ENCODE measurements at places on chromosomes 11 and 22.

DNA sequence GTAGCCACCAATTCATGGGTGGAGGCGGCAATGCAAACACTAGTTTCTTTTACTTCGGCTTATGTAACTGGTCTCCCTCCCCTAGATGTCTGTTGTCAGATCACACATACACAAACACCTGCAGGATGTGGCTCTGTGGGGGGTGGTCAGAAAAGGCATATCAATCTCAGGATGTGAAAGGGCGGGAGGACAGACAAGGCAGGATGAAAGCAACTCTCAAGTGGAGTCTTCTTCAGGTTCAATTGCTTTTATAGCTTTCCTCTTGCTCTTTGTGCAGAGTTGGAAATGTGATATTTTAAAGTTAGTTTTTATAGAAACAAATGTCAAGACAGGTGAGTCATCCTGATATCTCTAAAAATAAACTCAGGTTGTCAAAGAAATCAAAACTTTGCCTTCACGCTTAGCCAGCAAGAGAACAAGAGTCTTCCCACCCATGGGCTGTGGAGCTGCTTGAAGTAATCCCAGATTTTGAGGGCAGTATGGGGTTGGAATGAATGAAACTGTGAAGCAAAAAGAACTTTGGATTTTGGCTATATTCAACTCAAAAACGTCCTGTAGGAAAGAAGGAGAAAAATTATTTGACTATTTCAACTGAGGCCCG, 423.4 kb downstream of the GUCY1A2 start:
- no peak for DNase-seq

DNA sequence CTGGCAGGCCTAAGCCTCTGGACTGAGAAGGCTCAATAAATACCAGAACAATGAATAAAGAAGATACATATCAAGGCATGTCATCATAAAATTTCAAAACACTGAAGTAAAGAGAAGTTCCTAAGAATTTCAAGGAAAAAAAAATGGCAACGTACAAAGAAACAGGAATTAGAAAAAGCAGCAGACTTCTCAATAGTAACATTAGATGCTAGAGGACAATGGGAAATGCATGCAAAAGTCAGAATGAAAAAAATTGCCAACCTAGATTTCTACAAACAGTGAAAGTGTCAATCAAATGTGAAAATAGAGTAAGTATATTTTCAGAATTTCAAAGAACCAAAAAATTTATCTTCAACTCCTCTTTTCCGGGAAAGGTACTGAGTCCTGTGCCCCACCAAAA, 125.0 kb downstream of the KCNC1 start:
- DNase-seq, result no peak

DNA sequence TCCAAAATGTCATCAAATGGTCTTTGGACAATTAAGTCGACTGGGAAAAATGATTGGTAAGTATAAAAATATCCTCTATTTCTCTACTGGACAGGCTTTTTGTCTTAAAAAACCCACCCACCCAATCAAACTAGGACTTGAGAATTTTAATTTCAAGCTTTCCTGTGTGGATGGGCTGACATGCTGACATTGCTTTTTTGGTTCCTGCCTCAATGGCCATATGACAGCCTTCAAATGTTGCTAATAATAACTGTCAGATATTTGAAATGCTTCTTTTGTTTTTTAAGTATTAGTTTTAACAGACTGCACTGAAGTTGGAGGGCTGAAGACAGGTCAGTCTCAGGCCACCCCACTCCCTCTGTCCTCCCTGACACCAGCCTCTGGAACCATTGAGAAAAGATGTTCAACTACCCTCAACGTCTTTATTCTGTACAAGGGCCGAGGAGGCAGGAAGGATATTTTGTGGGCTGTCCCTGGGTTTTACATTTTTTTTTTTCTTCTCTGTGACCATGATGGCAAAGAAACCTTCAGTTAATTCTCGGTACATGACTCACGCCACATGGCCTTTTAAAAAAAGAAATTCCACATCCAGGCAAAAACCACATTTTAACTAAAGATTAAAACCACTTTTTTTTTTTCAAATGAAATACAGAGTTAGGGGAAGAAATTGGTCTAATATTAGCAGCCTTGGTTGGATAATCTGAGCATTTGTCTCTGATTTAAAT, 130.4 kb downstream of the SLC1A2 start:
- no peak for DNase-seq

DNA sequence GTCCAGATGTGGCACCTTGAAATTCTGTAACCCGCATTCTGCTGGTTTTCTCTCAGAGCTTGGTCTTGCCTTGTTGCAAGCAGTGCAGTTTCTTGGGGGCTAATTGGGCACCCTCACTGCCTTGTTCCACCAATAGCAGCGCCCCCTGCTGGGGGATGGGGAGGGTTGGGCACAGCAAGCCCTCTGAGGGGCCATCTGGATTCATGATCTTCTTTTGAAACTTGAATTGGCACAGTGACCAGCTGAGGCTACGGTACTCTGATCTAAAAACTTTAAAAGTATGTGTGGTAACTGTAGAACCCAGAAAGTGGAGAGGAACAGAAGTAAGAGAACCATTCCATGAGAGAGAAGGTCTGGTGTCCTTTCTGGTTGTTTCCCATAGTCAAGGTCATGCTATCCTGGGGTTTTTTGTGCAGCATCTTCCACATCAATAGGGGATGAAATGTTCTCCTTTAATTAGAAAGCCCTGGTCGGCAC, 64.2 kb downstream of the MED15 start:
- no peak for DNase-seq

- no peak for DNase-seq
Observed at GRCh38 chr22:20957683-20958431, 9.2 kb upstream of the AIFM3 start.

DNA sequence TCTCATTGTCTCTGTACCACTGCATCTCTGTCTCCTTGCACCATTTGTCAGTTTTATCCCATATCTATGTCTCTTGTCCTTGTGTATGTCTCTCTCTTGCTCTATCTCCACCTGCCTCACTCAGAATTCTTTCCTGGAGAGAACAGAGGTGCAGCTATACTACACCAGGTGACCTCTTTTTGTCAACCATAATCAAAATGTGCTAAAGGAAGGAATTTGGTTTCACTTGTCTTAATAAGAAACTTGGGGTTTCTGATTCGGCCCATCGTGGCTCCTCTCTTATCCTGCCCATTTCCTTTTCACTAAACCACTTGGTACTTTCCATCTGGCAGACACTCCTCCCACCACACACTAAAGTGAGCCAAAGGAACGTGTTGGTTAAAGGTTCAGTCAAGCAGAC, 2.0 kb upstream of the C11orf42 start:
- DNase-seq, result no peak

DNA sequence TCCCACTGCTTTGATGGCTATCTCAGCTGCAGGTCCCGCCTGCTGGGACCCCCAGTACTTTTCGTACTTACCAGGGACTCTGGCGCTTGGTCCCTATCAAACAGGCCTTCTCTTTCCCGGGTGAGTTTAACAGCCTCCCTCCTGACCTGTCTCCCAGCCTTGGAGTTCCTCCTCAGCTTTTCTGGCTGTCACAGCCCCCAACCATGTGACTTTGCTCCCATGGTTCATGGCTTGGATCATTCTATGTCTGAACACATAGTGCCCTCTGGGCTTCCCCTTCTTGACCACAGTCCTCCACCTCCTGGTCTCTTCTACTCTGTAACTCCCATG, 56.9 kb downstream of the PARVA start:
- no peak for DNase-seq

DNA sequence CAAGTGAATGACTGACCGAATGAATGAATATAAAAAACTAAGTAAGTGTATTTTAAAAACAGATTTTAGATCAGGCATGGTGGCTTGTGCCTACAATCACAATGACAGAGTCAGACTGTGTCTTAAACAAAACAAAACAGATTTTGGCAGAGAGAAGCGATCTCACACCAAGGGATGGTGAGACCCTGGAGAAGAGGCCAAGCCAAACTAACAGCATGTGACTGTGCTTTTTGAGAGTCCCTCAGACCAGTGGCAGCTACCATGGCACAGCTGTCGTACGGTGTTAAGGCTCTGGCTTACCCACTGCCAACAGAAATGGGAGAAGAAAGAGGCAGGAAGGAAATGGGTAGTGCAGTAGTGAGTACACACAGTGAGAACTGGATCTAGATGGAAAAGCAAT, 60.6 kb downstream of the SGSM3 start:
- DNase-seq, result no peak

GRCh38 chr11:13207270-13207664, 70.3 kb upstream of the BMAL1 start:
- no peak for DNase-seq

GRCh38 chr11:63564784-63565350, 1.7 kb upstream of the PLAAT2 start:
- no peak for DNase-seq

GRCh38 chr11:118168751-118169150, 7.7 kb downstream of the SCN2B start:
- no peak for DNase-seq

DNA sequence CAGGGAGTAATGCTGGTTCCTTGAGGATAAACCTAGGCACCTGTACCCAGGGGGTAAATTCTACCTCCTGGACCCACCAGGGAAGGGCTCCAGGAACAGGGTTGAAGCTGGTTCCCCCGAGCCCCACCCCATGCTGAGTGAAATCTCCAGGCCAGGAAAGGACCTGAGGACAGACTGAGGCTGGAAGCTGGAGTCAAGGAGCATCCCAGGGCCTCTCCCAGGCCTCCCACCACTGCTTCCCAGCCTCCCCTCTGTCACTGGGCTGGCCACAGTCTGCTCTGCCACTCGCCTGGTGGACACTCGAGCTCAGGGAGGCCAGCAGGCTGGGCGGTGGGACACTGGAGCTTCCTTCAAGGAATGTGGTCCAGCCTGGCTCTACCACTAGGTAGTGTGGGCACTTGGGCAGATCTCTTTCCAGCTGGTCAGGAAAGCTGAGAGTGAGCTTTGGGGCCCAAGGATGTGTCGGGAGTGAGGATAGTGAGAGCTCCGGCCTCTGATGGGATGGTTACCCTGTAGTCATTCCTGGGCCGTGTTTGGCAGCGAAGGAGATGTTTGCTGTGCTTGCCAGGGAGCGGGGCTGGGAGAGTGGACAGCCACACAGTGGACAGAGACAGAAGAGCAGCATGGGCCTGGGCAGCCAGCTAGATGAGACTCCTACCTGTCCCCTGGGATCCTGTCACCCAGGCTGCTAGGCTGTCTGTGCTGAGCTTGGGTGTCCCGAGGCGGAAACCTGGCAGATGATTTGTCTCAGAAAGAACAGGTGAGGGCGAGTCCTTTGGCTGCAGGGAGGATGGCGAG, 3.4 kb downstream of the OVOL1 start:
- DNase-seq, result no peak

- no peak for DNase-seq
Observed at GRCh38 chr22:40668611-40669411, 10.5 kb upstream of the MCHR1 start.

DNA sequence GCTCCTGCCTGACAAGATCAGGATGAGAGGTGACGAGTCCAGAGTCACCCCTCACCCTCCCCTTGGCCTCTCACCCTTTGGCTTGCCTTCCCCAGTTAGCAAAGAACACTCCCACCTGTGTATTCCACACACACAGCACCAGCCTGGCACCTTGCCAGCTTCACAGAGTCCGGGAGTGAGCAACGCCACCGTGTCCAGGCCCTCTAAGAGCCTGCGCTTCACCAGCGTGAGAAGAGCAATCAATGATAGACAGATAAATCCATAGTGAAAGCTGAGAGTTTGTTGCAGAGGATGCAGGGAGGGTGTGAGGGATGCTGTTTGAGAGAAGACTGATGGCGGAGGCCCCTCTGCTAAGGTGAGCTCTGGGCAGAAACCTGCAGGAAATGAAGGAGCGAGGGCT, 404.5 kb downstream of the LARGE1 start:
- no peak for DNase-seq

DNA sequence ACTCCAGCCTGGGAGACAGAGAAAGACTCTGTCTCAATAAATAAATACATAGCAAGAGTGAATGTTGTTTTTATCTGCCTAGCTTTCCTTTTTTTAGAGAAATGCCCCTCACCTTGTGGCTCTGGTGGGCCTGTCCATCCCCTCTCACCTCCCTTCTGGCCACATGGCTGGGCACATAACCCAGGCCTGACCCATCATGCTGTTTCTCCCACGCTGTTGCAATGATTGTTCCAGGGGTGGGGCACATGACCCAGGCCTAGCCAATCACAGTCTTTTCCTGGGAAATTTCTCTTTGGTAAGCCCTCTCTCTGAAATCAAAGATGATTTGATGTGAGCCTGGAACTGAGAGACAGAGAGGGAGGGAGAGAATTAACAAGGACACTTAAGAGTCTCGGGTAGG, 5.5 kb upstream of the CYTH4 start:
- DNase-seq, result no peak

DNA sequence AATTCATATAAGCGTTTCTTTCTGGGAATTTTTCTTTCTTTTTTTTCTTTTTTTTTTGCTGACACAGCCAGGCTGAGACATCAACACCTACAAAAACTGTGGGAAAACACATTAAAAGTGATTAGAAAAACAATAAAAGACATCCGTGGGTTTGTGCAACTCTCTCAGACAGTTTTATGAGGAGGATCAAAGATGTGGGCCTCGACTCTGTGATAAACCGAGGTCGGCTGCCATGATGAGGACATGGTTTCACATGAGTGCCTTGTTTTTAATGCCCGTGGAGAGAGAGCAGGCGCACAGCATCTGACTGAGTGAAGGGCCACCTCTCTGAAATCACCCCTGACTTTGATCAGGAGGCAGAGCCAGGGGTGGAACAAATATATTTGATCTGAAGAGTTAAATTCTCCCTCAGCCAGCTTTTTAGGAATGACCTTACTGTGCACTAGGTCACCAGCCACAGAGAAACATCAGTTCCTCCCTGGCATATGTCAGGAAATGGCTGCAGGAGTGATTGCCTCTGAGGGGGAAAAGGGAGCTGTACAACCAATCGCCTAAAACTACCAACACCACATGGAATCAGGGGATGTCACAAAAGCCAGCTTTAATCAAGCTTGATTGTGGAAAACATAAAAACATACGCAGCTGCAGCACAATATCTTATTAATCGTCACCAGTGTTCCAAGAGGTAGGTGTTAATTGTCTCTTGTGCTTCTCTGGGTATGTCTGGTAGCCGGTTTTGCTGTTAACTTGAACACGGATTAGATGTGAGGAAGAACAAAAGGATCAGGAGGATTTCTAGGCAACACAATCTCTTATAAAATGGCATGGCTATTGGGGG, 164.7 kb downstream of the MAML2 start:
- DNase-seq, result no peak
